NCI-H510A (cell line): ENCODE measurements at places on chromosomes 5 and 9.

GRCh38 chr5:96730586-96730985 is 68.4 kb downstream of the CAST start:
- peak; percentile 53 for DNase-seq

GRCh38 chr5:39190311-39191102 is 28.9 kb downstream of the FYB1 start:
- DNase-seq = no peak

DNA sequence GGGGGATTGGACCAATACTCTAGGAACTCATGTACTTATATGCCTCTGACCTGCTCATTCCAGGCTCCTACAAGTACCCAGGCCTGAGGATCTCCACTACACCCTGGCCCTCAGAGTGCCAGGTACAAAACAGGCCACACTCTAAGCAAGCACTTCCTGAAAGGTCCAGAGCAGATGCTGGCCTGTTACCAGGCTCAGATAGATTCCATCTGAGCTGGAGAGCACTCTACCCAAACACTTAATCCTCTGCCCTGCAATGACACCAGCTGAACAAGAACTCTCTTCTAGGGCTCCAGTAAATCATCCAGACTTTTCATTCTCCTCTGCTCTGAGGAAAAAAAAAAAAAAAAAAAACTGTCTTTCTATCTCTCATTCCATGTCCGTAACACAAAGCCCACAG is 2.9 kb downstream of the P4HA2 start:
- DNase-seq = no peak

DNA sequence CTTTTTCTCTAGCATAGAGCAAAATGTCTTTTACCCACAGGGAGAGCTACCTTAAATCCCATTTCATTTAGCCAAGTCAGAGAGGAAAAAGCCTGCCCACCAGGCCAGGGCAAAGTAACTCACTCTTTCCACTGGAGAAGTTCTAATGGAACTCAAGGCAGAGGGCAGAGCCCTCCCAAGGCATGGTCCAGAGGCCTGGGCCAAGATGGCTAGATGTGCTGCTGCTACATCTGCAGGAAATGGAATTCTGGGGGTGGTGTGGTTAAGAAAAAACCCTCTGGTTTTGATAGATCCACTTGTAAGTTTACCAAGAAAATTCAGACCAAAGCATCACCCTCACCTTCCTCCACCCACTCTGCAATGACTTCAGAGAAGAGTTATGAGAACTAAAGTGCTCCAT is 37.3 kb downstream of the CSF2 start:
- no peak for DNase-seq

DNA sequence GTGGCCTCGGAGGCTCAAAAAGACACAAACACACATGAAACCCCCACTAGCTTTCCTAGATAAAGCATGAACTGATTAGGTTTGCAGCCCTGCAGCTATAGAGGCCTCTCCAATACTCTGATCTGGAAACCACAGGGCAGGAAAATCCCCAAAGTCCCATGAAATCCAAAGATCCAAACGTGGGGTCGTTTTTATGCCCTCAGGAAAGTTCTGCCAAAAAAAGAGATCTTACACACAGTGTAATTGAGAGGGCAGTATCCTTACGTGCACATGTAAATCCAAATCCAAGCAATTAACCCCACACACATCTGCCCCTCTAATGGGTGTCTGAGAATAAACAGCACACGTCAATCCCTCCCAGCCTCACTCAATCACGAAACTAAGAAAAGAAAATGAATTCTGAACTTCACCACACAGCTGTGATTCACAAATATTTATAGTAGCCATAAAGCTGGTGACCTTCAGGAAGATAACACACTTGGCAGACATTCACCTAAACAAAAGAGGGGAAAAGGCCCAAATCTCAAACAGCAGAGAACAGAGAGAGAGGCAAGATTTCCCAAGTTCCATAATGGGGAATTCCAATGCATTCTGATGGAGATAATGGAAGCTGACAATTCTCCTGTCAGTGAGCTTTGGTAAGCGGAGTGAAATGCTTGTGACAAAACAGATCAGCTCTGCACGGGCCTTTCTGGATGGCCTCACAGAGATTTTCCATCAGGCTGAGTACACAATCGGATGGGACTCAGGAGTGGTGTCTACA is 114.2 kb downstream of the SEMA5A start:
- no peak for DNase-seq

GRCh38 chr5:72951671-72952468 is 4.0 kb upstream of the FCHO2 start:
- no peak for DNase-seq
